A673 (cell line): ENCODE measurements at places on chromosomes 11 and 22. TPM values are rescaled to one million over a fixed set of nuclear protein-coding genes. Genes with fewer than 3 reads are reported as not detected.
A peak's percentile ranks its signal among the peaks of the same experiment; 100 is the strongest.

The SF1 gene
- total RNA-seq: 467 and 472 TPM in 2 replicates

The BATF2 gene
- total RNA-seq: not detected in 2 replicates

The CDCA5 gene
- 109 and 119 TPM in 2 replicates for total RNA-seq

The GP1BB gene
- 12.6 and 13.3 TPM in 2 replicates for total RNA-seq

DNA sequence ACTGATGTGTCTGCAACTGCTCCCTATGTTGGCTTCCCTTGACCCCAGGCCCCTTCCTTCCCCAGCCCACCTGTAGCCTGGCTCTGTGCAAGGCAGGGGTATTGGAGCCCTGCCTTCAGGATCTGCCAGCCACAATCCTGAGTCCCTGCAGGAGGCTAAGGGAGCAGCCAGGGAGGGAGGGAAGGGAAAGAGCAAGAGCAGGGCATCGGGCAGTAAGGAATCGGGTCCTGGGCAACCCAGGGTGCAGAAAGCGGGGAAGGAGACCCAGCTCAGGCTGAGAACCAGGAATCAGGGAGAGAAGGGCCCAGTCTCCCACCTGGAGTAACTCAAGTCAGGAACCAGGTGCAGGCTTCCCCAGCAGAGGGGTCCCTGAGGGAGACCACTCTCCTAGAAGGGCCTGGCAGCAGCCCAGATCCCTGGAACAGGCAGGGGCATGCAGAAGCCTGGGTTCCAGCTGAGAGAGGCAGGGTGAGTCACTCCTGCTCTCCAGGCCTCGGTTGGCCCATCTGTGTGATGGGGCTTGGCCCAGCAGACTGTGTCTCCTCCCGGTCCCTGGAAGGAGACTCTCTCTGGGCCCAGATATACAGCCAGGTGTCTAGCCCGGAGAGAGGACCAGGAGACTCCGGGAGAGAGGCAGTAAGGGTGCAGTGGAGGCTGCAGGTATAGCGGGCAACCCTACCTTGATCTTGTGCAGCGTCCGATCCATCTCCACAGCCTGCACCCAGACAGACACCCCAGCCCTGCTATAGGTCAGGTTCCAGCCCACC lies 13.4 kb downstream of the STARD10 start:
- DNase-seq: no peak

DNA sequence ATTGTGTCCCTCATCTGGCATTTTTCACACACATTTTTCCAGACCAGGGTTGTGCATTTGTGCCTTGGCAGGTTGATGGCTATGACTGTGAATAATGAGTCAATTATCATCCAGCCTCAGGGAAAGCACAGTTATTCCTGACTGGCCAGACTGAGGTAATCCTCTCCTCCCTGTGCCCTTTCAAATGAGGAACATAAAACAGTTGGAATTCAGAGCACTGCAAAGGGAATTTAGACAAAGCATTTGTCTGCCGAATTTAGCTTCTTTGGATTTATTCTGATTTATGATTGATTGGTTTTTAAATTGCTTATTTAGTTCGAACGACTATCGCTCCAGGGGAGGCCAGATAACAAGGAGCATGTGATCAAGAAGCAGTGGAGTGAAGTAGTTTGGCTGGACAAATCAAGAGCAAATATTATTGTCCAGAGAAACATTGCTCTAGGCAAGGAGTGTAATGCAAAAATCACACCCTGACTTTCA lies 30.8 kb upstream of the RAG2 start:
- no peak for DNase-seq

DNA sequence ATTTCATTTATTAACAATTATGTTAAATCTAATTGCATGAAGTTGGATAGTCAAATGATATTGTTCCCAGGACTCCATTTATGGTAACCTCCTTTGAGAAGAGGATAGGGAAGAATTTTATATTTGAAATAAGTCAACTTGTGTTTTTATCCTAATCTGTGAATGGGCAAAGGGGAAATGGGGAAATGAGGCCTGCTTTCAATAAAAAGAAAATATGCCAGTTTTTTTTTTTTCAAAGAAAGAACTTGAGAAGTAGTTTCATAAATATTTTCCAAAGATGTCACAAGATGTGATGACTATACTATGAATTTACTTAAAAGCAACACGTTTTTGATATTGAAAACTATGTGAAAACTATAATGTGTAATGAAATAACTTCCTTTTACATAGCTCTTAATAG lies 201.8 kb downstream of the TMEM135 start:
- no peak for DNase-seq

DNA sequence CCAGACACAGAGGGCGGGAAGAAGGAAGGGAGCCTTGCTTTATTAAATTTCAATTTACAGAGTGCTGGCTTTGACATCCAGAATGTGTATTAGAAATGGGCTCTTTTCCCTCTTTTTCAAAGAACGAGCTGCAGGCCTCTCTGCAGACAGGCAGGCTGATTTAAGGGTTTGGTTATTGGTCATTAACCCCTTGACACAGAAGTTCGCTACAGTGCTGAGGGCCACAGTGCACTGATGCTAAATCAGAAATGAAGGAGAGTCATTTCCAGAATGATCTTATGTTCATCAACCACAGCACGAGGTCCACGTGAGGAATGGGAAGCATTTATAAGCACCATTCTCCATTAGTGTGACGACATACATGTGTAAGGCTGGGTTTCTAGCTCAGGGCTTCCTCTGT lies 51.8 kb downstream of the CSNK2A3 start:
- DNase-seq: no peak

DNA sequence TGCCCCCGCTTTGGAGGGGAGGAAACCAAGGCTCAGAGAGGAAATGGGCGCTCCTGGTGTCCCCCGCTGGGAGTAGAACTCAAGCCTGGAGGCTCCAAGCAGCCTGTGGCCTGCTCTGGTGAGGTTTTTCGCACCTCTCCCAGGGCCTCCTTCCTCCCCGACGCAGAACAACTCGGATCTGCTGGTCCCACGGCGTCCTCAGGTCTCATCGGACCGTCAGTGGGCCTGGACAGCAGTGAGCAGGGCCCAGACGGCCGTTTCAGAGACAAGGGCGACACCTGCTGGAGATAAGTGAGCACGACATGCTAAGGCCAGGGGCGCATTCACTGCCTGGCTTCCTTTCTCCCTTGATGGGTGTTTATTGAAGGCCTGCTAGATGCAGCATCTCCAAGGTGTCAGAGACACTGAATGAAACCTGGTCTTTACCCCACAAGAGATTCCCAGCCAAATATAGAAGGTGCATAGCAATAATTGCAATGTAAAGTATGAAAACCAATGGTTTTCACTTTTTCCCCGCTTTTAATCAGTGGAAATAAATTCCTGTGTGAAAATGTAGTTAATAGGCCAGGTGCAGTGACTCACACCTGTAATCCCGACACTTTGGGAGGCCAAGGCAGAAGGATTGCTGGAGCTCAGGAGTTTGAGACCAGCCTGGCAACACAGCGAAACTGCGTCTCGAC lies 26.9 kb upstream of the CD82 start:
- DNase-seq: peak; percentile 93

DNA sequence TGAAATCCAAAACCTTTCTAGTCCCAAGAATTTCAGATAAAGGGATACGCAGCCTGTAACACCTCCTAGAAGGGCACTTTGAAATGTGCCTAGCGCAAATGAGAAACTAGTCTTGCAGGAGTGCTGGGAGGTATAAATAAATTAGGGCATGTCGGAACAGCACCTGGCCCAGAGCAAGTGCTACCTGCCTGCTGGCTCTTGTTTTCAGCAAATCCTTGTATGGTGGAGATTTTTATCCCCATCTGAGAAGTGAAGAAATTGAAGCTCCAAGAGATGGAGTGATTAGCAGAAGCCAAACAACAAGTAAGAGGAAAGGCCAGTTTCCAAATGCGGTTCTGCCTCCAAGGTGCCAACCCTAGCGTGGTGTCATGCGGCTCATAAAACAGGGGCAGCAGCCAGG lies 36.7 kb upstream of the TFIP11 start:
- no peak for DNase-seq

GRCh38 chr22:48974443-48975315 lies 853.0 kb downstream of the BRD1 start:
- DNase-seq: no peak

DNA sequence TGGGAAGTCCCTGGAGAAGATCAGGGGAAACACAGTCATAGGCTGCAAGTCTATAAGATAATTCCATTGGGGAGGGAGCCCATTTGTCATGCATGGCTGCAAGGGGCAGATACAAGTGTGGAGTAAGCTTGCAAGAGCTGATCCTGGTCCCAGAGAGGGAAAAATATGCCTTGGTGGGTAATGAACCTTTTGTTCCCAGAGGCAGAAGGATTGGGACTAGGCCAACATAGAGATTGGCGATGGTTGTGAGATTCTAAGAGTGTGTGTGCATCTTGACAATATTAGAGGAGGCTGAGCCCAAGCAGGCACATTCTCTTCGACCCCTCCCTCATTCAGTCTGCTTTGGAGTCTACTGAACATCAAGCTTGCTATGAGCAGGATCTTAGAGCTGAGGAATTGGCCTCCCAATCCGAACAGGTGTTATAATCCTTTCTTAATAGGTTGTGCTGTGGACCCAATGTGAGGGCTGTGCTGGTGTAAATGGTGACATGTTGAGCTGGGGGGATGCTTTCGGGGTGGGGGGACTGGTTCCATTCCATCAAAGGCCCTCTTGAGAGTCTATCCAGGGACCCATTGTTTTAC lies 18.4 kb downstream of the MIAT start:
- no peak for DNase-seq

GRCh38 chr22:46070803-46071450 lies 79.4 kb upstream of the PPARA start:
- peak; percentile 91 for DNase-seq

GRCh38 chr11:44559207-44559939 lies 6.1 kb upstream of the CD82 start:
- DNase-seq: no peak

- peak; percentile 38 for DNase-seq
Observed at GRCh38 chr22:40620464-40621046, 16.0 kb downstream of the MRTFA start.

GRCh38 chr11:77814848-77815247 lies 5.7 kb downstream of the RSF1 start:
- no peak for DNase-seq

DNA sequence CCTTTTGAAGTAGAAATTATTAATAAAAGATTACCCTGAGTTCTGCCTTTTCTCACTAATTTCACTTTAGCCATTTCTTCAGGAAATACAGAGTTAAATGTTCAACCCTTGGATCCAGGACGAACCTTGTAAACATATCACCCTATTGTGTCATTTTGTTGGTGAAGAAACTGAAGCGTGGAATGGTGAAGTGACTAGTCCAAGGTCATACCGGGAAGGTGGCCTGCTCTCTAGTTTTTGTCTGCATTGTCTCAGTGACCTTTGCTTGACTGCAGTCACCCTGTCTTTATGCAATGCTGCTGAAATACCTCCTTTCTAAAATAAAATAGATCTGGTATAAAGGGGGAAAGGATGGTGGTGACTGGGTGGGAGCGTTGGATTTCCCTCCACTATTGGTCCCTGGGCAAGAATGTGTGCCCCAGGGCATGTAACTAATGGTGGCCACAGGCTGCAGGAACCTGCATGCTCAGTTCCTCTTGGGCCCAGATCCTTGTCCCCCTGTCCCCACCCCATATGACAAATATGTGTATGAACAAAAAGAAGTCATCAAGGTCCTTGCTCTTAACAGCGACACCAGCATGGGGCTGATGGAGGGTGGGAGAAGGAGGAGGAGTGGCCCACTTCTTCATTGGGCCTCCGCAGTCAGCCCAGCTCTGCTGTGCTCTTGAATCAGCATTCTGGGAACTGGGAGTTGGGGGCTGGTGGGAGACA lies 977 bp upstream of the SORL1-AS1 start:
- DNase-seq: no peak

DNA sequence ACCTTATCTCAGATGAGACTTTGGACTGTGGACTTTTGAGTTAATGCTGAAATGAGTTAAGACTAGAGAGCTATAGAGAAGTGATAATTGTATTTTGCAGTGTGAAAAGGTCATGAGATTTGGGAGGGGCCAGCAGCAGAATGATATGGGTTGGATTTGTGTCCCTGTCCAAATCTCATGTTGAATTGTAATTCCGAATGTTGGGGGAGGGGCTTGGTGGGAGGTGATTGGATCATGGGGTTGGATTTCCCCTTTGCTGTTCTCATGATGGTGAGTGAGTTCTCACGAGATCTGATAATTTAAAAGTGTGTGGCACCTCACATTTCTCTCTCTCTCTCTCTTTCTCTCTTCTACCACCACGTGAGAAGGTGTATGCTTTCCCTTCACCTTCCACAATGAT lies 777.8 kb upstream of the LUZP2 start:
- DNase-seq: no peak

GRCh38 chr11:93589347-93589746 lies 46.2 kb upstream of the SMCO4 start:
- no peak for DNase-seq

GRCh38 chr11:46377290-46377689 lies 4.2 kb upstream of the MDK start:
- DNase-seq: no peak

DNA sequence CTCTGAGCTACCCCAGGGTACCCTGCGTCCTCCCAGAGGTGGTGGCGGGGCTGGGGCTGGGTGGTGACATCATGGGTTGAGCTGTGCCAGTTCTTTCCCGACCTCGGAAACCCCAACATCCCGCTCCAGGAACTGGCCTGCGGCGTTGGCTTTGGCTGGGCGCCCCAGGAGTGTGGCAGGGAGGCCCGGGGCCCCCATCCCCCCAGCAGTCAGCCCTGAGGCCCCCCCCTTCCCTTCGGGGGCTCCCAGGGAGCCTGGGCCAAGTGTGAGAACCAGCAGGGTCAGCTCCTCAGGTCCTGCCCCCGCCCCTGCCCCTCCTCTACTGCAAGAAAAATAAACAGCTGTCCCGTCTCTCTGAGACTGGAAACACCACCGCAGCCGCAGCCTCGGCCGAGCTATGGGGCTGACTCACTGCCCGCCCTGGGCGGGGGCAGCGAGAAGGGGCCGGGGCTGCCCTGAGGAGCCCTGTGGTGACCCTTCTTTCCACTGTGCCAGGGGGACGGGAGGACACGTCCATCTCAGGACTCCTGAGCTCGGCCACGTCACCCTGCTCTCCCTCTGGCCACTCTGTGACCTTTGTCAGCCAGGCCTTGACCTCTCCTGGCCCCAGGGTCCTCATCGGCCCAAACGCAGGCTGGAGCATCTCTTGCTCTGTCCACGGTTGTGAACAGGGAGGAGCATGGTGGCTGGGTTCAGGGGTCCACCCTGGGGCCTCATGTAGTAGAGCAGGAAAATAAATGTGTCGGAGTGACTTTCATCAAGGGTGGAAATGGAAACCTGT lies 73.4 kb downstream of the WNT7B start:
- no peak for DNase-seq

GRCh38 chr11:61985869-61986268 lies 18.4 kb upstream of the FTH1 start:
- DNase-seq: no peak

- DNase-seq: no peak
Observed at GRCh38 chr11:125627236-125627910, 2.4 kb downstream of the CHEK1 start.

DNA sequence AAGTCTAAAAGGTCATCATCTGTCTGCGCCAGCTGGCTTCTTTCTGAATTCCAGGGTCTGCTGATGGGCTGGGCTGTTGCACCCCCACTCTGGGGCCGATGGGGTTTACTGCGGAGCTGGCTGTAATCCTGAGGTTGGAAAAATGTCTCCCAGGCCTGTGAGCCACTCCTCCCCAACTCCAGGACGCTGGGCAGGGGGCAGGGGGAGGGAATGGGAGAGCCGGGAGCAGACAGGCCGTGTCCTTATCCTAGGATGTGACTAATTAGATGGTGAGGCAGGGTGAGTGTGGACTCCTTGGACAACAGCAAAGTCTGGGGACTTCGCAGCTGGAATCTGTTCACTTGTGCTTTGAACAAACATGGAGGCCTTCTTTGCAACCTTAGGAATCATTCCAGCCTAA lies 48.7 kb downstream of the LRRC32 start:
- no peak for DNase-seq
